Nucleus accumbens (tissue), 56 donors: ENCODE measurements at places on chromosomes 7 and 10.

GRCh38 chr10:59244871-59245270 is 68.4 kb downstream of the PHYHIPL start:
- no peak for DNase-seq

GRCh38 chr7:70389531-70390151 is 742.3 kb upstream of the GALNT17 start:
- DNase-seq, result no peak

GRCh38 chr7:106089647-106090046 is 22.5 kb downstream of the SYPL1 start:
- DNase-seq, result no peak

GRCh38 chr7:100127866-100128636 is 1.3 kb downstream of the MBLAC1 start:
- peak; percentile 28 for DNase-seq

DNA sequence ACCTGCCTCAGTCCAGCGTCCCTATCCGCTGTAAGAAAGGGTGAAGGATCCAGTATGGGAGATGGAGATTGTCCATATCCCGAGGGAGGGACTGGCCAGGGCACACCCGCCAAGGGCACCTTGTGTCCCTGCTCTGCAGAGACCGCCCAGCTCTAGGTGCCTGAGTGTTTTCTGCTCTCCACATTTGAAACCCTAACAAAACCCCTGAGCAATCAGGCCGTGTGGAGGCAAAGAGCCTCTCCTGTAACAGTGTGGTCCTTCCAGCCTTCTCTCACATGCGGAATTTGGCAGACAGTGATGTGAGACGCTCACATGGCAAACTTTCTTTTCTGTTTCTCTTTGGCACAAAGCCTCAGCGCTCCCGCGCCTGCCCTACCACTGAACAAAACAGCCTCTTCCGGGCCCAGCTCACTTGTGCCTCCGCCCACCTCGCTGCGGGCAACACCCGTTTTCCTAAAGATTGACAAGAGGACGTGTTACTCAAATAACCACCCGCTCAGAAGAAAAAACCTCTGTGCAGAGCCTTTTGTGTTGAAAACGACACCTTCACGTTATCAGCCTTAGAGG is 514.8 kb downstream of the DNAJB6 start:
- DNase-seq, result no peak

GRCh38 chr10:75736889-75737579 is 305.6 kb downstream of the LRMDA start:
- no peak for DNase-seq

GRCh38 chr10:48606530-48607355 is 1.9 kb upstream of the ARHGAP22 start:
- DNase-seq, result no peak
